ENCODE measurements at places on chromosomes 2 and 18.
A peak's percentile ranks its signal among the peaks of the same experiment; 100 is the strongest.

DNA sequence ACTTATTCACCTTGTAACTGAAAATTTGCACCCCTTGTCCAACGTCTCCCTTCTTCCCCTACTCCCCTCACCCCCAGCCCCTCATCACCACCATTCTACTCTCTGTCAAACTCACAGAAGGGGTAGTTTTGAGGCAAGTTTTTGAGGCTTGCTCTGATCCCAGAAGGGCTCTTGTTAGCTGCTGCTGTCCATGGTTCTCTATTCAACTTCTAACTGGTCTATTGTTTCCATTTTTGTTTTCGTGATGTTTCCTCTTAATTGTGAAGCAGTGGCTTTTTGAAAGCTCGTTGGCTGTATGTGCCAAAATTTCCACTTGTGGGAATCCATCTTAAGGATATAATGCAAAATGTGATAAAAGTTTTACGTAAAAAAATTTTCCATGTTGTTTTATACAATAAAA, 92.5 kb upstream of the CRACDL start:
- no peak for DNase-seq

GRCh38 chr18:73007195-73007914, 139.6 kb upstream of the NETO1 start:
- DNase-seq = peak; percentile 36

DNA sequence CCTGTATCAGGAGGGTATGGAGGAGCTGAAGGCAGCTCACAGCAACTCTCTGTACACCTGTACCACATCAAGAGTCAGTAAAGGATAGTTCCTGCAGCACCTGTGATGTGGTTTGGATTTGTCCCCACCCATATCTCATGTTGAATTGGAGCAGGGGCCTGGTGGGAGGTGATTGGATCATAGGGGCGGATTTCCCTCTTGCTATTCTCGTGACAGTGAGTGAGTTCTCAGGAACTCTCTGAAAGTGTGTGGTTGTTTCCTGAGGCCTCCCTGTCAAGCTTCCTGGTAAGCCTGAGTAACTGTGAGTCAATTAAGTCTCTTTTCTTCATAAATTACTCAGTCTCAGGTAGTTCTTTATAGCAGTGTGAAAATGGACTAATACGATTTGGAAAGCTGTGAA, 28.9 kb downstream of the OSBPL1A start:
- peak; percentile 40 for DNase-seq

DNA sequence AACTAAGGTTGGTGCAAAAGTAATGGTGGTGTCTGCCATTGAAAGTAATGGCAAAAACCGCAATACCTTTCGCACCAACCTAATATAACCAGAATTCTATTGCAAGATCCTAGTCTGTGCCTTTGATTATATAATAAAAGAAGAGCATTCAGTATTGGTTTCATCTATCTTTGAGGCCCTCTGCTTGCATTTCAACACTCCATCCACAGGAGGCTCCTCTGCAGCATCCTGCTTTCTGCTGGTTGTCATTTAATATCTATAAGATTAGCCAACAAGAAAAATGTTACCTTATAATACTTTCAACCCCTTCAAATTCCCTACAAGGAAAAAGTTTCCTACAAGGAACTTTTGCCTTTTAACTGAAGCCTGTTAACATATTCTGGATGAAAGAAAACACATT, 139.2 kb downstream of the CDCA7 start:
- no peak for DNase-seq

DNA sequence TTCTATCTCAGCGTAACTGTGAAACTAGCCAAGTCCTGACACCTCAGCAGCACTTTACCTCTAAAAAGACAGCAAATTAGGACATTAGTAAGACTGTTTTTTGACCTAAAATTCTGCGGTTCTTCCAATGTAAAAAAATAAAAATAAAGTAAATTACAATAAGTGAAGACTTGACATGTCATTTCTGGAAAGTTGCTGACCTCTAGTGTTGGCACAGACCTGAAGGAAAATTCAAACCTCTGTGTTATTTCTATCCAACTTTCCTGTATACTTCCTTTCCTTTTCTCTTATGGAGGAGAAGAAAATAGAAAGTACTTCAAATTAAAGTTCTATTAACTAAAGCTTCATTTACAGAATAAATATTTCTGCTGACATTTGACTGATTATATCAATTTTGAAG, 110.6 kb downstream of the TMEM182 start:
- DNase-seq = no peak

DNA sequence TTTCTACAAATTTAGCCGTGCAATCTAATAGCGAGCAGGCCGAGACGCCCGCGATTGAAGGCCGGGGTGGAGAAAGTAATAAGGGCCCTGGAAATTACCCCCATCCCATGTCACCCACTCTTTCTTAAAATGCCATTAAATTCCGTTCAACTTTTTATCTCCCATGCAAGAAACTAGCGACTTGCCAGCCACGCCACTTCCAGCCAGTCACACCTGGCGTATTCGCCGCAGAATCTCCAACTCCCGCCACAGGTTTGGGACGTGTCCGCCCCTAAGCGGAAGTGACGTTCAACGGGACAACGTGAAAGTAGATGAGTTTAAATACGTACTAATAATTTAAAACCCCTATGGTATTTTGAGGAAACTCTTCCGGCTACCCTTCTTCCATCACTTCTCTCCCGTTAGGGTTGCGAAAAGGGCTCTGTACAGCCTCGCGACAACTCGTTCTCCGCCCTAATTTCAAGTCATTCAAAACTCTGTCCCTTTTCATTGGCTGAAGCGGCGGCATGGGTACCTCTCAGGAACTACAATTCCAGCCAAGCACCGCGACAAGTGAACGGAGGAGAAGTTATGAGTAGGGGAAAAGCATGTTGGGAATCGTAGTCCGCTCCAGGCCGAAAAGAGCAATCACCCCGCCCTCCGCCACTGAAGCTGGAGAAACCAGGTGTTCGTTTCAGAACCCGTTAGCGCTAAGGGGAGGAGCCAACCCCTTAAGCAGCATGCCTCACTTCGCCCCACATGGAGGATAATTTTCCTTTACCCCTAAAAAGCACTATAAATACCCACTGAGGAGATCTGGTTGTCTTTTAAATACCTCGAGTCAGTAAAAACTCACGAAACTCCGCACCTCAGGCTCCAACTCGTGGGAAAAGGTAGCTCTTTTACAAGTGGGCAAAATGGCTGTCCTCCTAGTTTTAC, at the start of gene ZRANB3:
ZRANB3 (minus strand) TSS at position 906 of the 918 bp plus-strand sequence.
- peak; percentile 95 for DNase-seq

- no peak for DNase-seq
Observed at GRCh38 chr2:23327416-23327815, 57.6 kb upstream of the KLHL29 start.

- no peak for DNase-seq
Observed at GRCh38 chr2:59032499-59032898, 791.4 kb upstream of the FANCL start.

- no peak for DNase-seq
Observed at GRCh38 chr18:1103537-1103936, 198.9 kb downstream of the ADCYAP1 start.

DNA sequence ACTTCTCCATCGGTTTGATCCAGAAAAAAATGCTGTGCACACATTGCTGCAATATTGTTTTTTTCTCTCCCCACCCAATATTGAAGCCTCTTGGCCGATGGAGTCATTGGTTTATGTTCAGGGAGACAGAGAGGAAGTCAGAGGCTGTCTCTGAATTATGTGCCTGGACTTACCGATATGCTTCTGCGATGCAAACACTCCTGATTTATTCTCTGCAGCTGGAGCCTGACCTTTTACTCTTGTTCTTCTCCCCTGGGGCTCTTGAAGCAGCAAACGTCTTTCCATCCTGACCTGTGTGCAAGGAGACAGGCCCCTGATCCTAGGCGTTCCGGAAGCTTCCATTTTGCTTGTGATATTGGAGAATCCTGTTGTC, 99.6 kb downstream of the PTGR3 start:
- DNase-seq = no peak

GRCh38 chr2:162282765-162283425, 35.6 kb downstream of the IFIH1 start:
- no peak for DNase-seq

GRCh38 chr18:70058916-70059315, 111.2 kb upstream of the CD226 start:
- no peak for DNase-seq

GRCh38 chr18:44851856-44852621, 171.4 kb downstream of the SETBP1 start:
- DNase-seq = no peak

DNA sequence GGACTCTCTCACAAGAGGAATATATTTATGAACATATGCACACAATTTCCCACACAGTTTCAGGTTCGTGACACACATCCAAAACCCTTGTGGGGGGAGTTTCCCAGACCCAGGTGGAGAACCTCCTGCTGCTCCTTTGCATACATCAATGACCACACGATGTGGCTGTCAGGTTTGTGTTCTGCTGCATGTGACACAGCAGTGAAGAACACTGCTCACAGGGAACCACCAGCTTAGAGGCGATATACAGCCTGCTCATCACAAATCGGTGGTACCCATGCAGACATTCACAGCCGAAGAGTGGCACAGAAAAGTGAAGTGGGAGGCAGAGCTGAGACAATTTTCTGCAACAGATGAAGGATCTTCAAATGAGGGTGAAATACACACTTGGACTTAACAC, 175.6 kb upstream of the ZFP36L2 start:
- DNase-seq = no peak

- no peak for DNase-seq
Observed at GRCh38 chr2:196066291-196067087, 2.1 kb downstream of the DNAH7 start.

DNA sequence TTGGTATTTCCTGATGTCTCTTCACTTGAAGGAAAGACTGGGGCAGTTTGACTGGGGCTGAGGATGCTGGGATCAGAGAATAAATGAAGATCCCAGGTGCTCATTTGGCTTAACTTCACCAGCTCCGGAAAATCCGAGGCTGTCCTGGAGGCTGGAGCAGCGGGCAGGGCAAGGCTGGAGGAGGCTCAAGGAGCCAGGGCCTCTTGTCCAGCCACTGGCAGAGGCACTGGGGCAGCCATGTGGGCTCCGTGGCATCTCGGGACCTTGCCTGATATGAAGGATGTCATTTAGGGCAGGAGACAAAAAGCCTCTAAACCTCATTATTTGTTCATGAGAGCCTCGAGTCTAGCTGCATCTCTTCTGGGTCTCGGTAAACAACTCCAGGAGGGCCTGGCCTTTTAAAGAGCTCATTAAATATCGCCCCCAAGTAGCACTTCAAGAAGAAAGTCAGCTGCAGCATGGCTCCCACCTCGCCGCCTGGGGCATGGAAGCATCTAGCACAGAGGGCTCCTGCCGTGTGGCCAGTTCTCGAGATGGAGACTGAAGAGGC, 13.5 kb upstream of the GPR55 start:
- no peak for DNase-seq

DNA sequence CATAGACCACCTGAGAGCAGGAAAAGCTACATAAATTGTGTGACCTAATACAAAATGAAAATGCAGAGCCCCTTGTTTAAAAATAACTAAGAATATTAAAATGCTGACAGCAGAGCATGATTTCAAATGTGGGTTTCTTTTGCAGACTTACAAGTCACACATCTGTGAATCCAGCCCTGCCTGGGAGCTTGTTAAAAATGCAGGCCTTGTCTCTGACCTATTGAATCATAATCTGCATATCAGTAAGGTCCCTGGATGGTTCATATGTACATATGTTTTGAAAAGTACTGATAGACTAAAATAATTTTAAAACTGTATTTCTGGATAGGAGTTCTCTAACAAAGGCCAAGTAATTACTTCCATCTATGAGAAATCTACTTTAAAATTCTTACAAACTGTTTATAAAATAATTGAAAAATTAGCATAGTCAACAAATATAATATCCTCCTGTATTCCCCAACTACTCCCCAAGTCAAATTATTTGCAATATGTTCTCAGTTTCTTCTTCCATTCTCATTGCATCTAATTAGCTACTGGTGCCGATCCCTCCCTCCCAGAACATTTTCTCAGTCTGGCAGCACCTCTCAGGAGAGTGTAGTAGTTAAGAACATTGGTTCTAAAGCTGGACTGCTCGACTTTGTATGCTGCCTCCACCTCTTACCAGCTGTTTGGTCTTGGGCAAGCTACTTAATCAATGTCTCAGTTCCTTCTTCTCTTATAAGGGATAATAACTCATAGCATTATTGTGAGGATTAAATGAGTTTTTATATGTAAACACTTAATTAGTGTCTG, 1040.4 kb upstream of the CDH2 start:
- no peak for DNase-seq

GRCh38 chr2:8107150-8107549, 574.7 kb upstream of the ID2 start:
- no peak for DNase-seq

GRCh38 chr18:50189160-50189559, 5.8 kb downstream of the MYO5B start:
- no peak for DNase-seq

Measured in epithelial cell of prostate (primary cell).